Activated effector memory CD4-positive, alpha-beta T cell treated with Interleukin-2 at 50 U/mL for 16 hours (primary cell): ENCODE measurements at places on chromosomes 12 and 14.

GRCh38 chr14:44420226-44420625 is 86.9 kb downstream of the FSCB start:
- DNase-seq, result no peak

DNA sequence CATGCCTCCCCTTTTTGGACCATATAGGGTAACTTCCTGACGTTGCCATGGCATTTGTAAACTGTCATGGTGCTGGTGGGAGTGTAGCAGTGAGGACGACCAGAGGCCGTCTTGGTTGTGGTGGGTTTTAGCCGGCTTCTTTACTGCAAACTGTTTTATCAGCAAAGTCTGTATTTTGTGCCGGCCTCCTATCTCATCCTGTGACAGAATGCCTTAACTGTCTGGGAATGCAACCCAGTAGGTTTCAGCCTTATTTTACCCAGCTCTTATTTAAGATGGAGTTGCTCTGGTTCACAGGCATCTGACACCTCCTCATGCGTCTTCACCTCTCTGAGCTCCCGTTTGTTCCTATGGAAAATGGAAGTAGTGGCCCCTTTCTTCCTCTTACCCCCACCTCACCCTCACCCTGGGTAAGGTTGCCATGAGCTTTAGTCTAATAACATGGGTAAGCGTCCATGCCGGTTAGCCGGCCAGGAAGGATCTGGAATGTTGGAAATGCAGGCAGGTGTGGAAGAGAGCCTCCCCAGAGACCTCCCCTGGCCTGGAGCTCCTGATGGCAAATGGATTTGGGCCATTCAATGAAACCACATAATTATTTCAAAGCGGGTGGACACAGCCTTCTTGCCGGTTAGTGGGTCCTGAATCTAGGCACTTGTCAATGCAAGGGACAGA is 18.6 kb downstream of the HHIPL1 start:
- DNase-seq, result no peak

DNA sequence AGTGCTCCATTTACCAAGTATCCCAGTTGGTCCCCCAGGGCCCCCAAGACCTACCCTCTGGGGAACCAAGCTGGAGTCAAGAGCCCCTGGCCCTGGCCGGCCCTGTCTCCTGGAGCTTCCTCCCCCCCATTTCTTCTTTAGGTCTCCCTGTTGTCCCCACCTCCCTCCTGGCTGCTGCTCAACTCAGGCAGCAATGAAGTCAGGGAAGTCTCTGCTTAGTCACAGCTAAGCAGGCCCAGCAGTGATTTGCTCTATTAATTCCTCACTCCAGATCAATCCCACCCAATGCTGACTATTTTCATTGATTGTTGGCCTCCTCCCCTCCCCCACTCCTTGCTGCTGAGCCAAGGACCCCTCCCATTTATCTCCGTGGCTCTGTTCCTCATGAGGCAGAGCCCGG is 28.3 kb downstream of the VSX2 start:
- no peak for DNase-seq

- no peak for DNase-seq
Observed at GRCh38 chr12:43969882-43970281, 134.0 kb downstream of the TMEM117 start.

DNA sequence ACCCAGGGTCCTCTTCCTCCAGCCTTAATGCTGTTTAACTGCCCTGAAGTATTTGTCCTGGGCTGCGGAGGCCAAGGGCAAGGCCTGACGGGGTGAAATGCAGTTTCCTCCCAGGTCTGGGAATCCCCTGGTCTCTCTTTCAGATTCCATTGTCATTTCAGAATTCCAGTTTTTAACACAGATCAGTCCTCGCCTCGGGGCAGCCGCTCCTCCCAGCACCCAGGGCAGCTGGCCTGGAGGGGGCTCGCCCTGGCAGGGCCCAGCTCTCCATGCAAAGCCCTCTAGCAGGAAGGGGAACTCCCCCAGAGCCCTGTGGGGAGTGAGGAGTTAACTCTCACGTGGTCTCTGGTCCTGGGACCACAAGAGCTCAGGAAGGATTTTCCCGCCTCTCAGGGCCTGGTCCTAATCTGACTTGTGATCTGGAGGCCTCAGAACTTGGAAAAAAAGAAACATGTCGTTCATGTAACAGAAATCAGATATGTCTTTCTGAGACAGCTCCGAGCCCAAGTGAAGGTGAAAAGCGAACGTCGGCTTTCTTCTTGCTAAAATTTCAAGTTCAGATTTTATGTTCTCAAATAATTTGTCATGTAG is 265.6 kb upstream of the SFSWAP start:
- DNase-seq, result no peak

GRCh38 chr12:64039281-64039871 is 182.7 kb downstream of the KICS2 start:
- DNase-seq, result no peak

GRCh38 chr14:99938376-99938775 is 126.8 kb upstream of the EVL start:
- no peak for DNase-seq

- DNase-seq, result no peak
Observed at GRCh38 chr14:72500234-72500838, 393.6 kb downstream of the DPF3 start.

GRCh38 chr12:123576611-123577010 is 7.7 kb upstream of the TMED2 start:
- DNase-seq, result no peak

DNA sequence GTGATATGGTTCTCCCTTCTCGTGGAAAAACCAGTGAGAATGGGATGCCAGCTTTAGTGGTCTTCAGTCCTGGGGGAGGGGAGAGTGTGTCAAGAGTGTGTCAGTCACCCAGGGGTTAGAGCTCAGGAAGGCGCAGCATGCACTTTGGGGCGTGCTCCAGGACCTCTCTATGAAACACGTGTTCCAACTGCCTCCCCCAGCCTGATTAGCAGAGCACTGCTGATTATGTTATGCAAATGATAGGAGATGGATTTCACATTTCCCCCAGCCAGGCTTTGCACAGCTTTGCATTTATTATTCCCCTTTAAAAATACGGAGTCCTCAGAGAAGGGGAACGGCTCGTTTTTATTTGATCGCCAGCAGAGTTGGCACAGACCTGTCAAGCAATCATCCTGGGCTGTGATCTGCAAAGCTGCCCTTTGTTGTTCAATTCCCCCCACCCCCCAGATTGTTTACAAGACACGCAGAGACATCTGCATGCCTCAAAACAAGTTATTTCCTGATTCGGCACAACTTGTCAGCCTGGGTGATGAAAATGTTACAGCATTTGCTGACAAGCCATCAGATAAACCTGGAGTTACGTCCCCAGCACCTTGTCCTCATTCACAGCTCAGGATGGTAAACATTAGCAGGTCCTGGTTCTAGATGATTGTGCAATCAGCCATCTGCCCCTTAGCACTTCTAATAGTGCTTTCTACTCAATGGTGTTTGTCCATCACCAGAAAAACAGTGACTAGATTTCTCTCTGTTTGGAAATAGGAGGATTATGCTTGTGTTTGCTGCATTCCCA is 196.5 kb downstream of the NOVA1 start:
- DNase-seq, result no peak

- no peak for DNase-seq
Observed at GRCh38 chr12:3119756-3120601, 42.8 kb downstream of the TSPAN9 start.

DNA sequence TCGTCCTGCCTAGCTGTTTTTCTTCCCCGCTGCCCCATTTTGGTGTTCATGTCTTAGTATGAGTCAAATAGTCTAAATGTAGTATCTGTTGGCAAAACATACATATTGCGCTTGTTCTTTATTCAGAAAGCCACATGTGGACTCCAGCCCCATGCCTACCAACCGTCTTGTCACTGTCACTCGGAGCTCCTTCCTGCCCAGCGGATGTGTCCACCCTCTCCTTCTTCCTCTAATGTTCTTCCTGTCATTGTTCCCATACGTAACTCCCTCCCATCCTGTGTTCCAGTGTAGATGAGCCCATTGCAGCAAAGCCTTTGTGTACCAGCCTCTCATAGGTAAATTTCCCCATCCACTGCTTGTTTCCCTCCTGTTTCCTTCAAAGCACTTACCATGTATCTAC is 120.5 kb downstream of the TMX1 start:
- DNase-seq, result no peak

GRCh38 chr12:29167988-29168387 is 18.9 kb downstream of the FAR2 start:
- DNase-seq, result no peak

GRCh38 chr14:89498878-89499277 is 81.8 kb upstream of the FOXN3 start:
- DNase-seq, result no peak

DNA sequence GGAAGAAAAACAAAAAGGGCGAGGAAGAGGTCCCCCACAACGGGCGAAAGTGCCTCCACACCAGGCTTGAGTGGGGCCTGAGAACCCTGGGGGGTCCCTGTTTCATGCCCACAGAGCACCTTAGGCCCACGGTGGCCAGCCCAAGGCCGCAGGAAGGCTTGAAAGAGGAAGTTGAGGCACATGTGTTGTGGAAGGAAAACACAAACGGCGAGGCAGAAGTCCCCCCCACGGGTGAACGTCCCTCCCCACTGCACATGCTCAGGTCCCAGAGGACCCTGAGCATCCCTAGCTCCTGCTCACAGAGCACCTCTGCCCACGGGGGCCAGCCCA is 371.5 kb downstream of the ALG10 start:
- DNase-seq, result no peak

DNA sequence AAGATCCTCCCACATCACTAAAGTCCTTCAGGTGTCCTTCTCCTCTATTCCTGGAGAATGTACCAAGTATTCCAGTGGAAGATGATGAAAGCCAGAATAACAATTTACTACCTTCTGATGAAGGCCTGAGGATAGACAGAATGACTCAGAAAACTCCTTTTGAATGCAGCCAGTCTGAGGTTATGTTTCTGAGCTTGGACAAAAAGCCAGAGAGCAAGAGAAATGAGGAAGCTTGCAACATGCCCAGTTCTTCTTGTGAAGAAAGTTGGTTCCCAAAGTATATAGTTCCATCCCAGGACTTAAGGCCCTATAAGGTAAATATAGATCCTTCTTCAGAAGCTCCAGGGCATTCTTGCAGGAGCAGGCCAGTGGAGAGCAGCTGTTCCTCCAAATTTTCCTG is 54.6 kb upstream of the HELB start:
- DNase-seq, result no peak

DNA sequence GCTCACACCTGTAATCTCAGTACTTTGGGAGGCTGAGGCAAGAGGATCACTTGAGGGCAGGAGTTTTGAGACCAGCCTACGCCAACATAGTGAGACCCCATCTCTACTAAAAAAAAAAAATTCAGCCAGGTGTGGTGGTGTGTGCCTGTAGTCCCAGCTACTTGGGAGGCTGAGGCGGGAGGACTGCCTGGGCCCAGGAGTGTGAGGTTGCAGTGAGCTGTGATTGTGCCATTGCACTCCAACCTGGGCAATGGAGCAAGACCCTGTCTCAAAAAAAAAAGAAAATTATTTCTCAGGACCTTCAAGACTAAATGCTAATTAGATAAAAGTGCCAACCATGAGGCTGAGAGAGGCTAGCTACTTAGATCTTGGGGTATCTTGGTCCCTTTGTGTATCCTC is 23.5 kb downstream of the OTUB2 start:
- DNase-seq, result no peak

DNA sequence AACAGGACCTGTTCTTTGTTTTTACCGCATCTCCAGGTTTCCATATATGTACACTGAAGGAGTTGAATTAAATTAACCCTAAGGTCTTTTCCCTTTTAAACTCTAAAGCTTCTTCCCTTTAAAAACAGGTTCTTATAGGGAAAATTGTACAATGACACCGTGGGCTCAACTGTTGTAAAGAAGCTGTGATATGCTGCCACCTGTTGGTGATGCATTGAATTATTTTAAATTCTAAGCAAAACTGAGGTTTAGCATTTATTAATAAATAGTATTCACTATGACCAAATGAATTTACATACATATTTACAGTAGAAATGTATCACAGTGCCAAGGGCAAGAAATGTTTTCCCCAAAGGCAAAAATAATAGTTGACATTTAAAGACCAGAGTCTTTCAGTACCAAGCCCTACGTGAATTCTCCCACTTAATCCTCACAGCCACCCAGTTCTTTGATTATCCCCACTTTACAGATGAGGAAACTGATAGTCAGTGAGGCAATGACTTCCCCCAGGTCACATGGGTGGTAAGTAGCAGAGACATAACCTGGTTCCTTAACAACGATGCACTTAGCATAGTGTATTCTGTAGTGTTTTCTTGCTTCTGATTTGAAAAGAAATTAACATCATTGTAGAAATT is 35.7 kb upstream of the TMEM263 start:
- no peak for DNase-seq

- no peak for DNase-seq
Observed at GRCh38 chr12:28172434-28173030, 17.7 kb upstream of the CCDC91 start.

DNA sequence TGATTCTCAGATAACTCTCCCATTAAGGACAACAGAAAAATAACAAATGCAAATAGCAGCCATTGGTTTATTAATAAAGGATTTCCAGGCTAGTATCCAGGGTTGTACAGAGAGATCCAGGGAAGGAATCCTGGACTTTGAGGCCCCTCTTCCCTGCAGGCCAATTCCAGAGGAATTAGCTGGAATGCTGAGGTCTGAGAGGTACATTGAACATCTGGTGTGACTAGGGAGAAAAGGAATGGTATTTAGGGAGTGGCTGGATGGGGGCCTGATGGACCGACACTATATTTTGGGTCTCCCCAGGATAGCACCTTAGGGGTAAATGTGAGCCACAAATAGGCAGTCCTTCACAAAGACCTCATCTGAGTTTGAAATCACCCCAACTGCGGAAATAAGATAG is 924.5 kb downstream of the AACS start:
- no peak for DNase-seq

DNA sequence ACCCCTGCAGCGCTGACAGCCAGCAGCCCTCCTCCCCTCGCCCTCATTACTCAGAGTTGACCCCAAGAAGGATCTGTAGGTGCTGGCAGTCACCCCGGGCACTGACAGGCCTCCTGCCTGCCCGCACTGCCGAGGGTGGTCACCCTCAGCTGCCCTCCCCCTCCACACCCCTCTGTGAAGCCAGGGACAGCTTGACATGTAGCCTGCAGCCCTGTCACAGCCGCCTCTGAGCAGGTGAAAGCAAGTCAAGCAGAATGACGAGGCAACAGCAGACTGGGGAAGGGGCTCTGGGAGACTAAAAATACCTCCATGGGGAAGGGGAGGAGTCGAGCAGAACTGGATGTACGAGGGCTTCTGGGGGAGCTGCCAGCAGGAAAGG is 178.1 kb downstream of the DPF3 start:
- no peak for DNase-seq

GRCh38 chr12:3097186-3097804 is 20.1 kb downstream of the TSPAN9 start:
- no peak for DNase-seq

GRCh38 chr14:34466691-34467090 is 4.7 kb upstream of the SPTSSA start:
- no peak for DNase-seq

GRCh38 chr12:131021154-131021541 is 67.4 kb downstream of the ADGRD1 start:
- no peak for DNase-seq

DNA sequence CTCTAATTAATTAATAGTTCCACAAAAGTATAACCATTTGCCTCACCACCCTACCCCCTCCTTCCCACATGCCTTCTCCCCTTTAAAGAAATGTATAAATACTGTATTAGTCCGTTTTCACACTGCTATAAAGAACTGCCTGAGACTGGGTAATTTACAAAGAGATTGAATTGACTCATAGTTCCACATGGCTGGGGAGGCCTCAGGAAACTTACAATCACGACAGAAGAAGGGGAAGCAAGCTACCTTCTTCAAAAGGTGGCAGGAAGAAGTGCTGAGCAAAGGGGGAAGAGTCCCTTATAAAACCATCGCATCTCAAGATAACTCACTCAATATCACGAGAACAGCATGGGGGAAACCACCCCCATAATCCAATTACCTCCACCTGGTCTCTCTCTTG is 8.2 kb upstream of the RESF1 start:
- DNase-seq, result no peak
